T1000 (cell line): ENCODE measurements at places on chromosomes 7 and 10.

DNA sequence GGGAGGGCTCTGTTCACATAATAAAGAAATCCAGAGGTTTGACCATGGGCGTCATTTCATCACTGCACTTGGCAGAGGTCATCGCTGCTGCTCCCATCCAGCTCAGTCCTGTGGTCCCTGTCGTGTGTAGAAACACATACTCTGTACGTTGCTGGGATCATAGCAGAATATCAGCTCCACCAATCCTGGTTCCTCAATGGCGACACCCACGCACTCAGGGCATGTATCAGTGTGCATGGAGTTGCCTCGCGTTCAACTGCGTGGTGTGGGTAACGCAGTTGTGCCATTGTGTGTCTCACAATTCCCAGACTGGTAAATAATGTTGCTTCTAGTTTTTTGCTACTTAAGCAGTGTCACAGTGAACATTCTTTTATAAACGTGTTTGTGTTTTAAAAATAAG lies 111.1 kb downstream of the LHPP start:
- no peak for DNase-seq

DNA sequence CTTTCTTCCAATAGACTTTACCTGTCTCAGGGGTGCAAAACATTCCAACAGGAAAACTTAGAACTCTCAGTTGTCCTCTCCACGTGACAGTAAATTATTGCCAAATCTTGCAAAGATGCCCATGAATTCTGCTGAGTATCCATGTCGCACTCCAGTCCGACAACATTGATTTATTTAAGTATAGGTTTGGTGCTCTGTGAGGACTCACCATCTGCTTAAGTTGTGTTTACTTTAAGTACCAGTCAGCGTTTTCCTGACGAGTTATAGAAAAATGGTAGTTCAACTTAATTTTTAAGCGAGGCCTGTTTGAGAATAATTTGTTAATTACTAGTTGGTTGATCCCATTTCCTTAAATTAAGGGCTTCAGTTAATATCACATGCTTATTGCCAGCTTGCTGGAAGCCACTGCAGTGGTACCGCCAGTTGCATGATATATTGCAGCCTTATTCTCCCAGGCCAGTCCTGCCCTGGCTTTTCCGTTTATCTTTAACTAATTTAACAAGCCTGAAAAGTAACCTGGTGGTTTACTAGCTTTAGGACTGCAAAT lies 27.8 kb downstream of the CREB5 start:
- no peak for DNase-seq

GRCh38 chr7:106060394-106060920 lies 51.7 kb downstream of the SYPL1 start:
- DNase-seq = no peak

- no peak for DNase-seq
These were observed 92.5 kb downstream of the NT5C2 start for GRCh38 chr10:103100620-103101019.

GRCh38 chr10:88592381-88592780 lies 5.8 kb downstream of the LIPJ start:
- DNase-seq = no peak

GRCh38 chr10:23173214-23174073 lies 18.7 kb upstream of the PTF1A start:
- no peak for DNase-seq

- no peak for DNase-seq
These were observed 69.5 kb downstream of the CACNA2D1 start for GRCh38 chr7:82373926-82374635.
